Neural progenitor cell (in vitro differentiated cells): ENCODE measurements at places on chromosomes 3 and 15. TPM values are rescaled to one million over a fixed set of nuclear protein-coding genes. Genes with fewer than 3 reads are reported as not detected.

- H3K27me3 ChIP-seq, result no peaks in the 10 kb centered on the region
- H3K4me1 ChIP-seq, result peaks cover 10% of the 10 kb centered on the region
- H3K4me3 ChIP-seq, result no peak overlapping the region
- H3K27ac ChIP-seq, result no peak overlapping the region
- no peaks in the 10 kb centered on the region for H3K36me3 ChIP-seq
These were observed 59.0 kb downstream of the FAM174B start for GRCh38 chr15:92596623-92597022.

The USP19 gene
- total RNA-seq, result 36.0 and 60.6 TPM in 2 replicates

The RPL39L gene
- total RNA-seq, result 49.1 and 52.3 TPM in 2 replicates

The ALS2CL gene
- total RNA-seq, result 0.71 and 1.3 TPM in 2 replicates

The ZWILCH gene
- 45.2 and 89.5 TPM in 2 replicates for total RNA-seq
